ENCODE measurements at places on chromosomes 7 and 10. TPM values are rescaled to one million over a fixed set of nuclear protein-coding genes. Genes with fewer than 3 reads are reported as not detected.

The HMX3 gene
- total RNA-seq: not detected

The SEM1 gene
- 50.8 TPM for total RNA-seq

The ITGA8 gene
- total RNA-seq: not detected

DNA sequence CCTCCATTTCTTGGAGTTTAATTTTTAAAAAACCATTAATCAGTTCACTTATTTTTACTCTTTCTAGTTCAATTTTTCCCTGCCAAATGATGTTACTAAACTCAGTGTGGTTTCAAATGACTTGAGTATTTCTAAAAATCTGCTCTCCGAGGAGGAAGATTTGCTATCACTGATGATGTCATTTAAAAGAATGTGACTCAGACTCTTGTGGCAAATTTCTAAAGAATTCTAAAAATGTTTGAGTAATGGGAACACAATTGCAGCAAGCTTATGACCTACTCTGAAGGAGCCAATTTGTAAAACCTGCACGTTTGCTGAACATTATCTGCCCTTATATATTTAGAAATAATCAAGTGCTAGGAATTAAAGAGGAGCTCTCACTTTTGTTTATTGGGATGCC, 88.6 kb downstream of the SPAG6 start:
- H3K4me1 ChIP-seq: peaks cover 30% of the 10 kb centered on the region
- H3K4me3 ChIP-seq: no peak overlapping the region
- no peaks in the 10 kb centered on the region for H3K36me3 ChIP-seq
- peak overlapping the region; percentile 59 for H3K27ac ChIP-seq
- no peaks in the 10 kb centered on the region for H3K27me3 ChIP-seq
- peak; percentile 95 for DNase-seq

DNA sequence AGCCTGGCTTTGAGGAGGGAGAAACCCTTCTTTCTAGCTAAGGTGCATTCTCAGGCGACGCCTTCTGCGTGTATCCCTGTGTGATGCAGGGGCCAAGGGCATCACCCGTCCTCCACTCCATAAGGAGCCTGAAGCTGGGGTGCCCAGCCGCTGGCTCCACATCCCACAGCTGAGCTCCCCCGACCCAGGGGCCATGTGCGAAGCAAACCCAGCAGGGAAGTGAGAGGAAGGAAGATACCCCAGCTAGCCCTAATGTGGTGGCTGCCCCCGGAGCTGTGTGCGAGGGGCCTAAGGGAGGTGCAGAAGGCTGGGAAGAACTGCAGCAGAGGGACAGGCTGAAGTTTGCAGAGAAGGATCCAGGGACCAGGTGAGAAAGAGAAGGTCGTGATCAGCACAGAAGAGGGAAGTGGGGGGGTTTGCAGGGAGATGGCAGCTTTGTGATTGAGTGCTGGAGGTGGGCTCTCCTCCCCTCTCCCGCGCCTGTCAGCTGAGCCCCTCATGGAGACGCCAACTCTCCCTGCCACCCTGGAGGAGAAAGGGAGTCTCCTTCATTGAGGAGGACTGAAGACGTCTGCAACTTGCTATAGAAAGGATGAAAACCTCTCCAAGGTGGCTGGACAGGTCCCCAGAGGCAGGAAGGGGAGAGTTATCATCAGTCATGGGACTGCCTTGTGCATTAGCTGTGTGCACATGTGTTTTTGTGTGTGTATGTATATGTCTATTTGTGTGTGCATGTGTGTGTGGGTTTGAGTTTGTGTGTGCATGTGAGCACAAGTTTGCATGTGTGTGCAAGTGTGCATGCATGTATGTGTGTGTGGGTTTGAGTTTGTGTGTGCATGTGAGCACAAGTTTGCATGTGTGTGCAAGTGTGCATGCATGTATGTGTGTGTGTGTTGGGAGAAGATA, 3.5 kb upstream of the CALML5 start:
- no peaks in the 10 kb centered on the region for H3K36me3 ChIP-seq
- peaks cover 17% of the 10 kb centered on the region for H3K27me3 ChIP-seq
- no peak overlapping the region for H3K4me3 ChIP-seq
- H3K27ac ChIP-seq: no peak overlapping the region
- H3K4me1 ChIP-seq: no peaks in the 10 kb centered on the region

DNA sequence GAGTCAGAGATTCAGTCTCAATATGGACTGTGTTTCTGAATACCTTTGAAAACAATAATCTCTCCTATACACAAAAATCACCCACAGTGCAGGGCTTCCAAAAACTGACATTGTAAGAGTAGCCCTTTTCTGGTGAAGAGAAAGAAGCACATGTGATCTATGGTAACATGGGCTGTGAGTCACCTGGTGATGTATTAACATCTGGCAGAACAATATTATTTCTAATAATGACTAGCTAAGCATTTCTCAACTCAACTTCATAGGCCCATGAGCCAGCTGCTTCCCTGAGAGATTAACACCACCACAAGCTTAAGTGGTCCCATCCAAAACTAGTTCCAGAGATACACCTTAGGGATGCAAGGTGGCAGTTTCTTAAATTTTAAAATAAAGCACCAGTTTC, 331.0 kb upstream of the NRP1 start:
- peaks cover 11% of the 10 kb centered on the region for H3K4me1 ChIP-seq
- peak; percentile 41 for DNase-seq
- no peak overlapping the region for H3K4me3 ChIP-seq
- no peaks in the 10 kb centered on the region for H3K36me3 ChIP-seq

- no peaks in the 10 kb centered on the region for H3K4me1 ChIP-seq
- no peaks in the 10 kb centered on the region for H3K36me3 ChIP-seq
- no peak overlapping the region for H3K4me3 ChIP-seq
- no peak for DNase-seq
- no peak overlapping the region for H3K27ac ChIP-seq
Measured at GRCh38 chr7:112272921-112273561, 66.5 kb downstream of the ZNF277 start.
